ENCODE measurements at places on chromosomes 7 and 10.

DNA sequence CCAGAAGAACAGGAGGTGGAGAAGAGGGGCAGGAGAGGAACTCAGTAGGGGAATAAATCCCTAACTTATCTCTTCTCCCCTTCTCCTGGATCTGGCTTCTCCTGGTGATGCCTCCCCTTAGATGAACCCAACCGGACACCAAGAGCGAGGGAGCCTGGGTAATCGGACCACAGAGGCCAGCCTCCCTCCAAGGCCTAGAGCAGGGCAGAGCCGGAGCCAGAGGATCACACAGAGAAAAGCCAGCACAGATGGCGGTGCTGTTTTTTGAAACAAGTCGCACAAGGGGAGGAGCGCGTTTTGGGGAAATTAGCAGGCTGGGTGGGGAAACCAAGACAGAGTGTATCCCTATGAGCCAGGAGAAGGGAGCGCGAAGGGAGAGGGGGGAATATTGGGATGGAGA lies 4.9 kb upstream of the SRRM3 start:
- no peak overlapping the region for H3K27ac ChIP-seq
- H3K36me3 ChIP-seq: no peaks in the 10 kb centered on the region
- H3K27me3 ChIP-seq: peaks cover 13% of the 10 kb centered on the region
- DNase-seq: no peak
- no peaks in the 10 kb centered on the region for H3K4me1 ChIP-seq

GRCh38 chr10:64261676-64262075 lies 740.5 kb downstream of the REEP3 start:
- no peak overlapping the region for H3K27ac ChIP-seq
- no peak for DNase-seq
- no peaks in the 10 kb centered on the region for H3K27me3 ChIP-seq
- H3K36me3 ChIP-seq: no peaks in the 10 kb centered on the region
- no peaks in the 10 kb centered on the region for H3K4me1 ChIP-seq
- H3K4me3 ChIP-seq: no peak overlapping the region

DNA sequence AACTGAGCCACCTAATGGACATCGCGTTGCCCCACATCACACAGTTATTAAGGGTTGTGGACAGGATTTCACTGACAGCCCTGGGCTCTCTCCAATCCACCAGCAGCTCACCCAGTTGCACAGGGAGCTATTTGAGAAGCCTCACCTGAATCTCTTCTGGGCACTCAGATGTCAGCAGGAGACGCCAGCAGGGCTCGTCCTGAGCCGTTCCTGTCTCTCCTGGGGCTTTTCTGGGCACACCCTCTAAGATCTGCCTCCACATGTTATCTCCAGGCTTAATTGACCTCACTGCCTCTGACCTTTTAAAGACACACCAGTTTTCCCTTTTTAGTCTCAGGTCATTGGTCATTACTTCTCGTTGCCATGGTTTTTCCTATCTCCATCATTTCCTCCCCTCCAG lies 63.0 kb downstream of the GRID1 start:
- H3K36me3 ChIP-seq: no peaks in the 10 kb centered on the region
- no peak overlapping the region for H3K4me3 ChIP-seq
- no peak overlapping the region for H3K27ac ChIP-seq
- no peaks in the 10 kb centered on the region for H3K27me3 ChIP-seq

GRCh38 chr7:2530071-2530987 lies 10.8 kb downstream of the LFNG start:
- peaks cover 37% of the 10 kb centered on the region for H3K36me3 ChIP-seq
- H3K27ac ChIP-seq: peak overlapping the region; percentile 88
- peak; percentile 78 for DNase-seq
- H3K4me3 ChIP-seq: peak overlapping the region; percentile 19
- peaks cover 68% of the 10 kb centered on the region for H3K4me1 ChIP-seq

DNA sequence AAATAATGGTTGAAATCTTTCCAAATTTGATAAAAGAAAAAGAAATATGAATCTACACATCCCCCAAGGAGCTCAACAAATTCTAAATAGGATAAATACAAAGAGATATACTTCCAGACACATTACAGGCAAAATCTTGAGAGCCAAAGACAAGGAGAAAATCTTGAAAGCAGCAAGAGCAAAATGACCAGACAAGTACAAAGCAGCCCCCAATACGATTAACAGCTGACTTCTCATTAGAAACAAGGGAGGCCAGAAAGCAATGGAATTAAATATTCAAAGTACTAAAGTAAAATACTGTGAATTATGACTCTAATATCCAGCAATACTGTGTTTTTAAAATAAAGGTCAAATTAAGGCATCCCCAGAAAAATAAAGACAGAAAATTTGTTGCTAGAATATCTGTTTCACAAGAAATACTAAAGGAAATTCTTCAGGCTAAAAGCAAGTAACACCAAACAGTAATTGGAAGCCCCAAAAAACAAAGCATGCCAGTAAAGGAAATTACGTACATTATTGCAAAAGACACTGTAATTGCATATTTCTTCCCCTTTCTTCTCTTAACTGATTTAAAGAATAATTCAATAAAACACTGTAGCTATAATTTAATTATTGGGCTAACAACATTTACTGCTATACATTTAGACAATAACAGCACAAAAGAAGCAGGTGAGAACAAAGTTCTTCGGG lies 36.4 kb downstream of the ZNF438 start:
- H3K36me3 ChIP-seq: no peaks in the 10 kb centered on the region
- H3K4me1 ChIP-seq: peaks cover 38% of the 10 kb centered on the region
- no peak for DNase-seq
- H3K27ac ChIP-seq: peak overlapping the region; percentile 11
